ENCODE measurements at places on chromosomes 12 and 14.

DNA sequence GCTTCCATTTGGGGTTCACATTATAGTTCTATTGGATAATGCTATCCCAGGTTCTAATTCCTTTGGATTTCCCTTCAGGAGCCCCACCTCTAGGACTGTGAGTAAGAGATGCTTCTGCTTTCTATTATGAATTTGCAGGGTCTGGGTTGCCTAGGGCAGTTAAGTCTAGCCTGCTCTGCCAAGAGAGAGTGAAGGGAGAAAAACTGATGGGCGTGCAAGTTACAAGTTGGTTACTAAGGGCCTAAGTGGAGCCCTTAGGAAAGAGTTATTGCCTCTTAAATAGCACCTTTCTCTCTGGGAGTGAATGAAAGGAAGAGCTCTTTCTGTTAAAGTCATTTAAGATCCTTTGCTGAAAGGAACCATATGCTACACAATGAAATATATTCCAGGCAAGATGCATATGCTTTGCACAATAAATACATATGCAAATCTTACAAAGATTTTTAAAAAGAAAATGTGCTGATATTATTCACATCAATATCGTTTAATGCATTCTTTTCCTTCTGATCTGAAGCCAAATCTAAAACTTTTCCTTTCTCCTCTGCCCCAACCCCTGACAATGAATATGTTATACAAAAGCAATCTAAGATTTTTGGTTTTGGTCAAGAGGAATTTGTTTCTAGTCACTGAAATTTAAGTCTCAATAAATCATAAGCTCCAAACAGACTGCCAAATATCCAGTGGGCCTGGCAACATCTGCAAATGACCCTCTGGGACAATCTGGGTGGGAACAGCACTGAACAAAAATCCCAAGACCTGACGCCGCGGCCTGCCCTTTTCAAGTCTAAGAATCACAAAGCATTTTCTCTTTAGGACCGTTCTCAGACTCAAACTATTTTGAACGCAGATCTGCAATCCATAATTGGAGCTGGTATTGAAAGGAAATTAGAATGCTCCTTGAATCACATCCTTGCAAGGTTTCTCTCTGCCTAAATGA, 586.7 kb downstream of the ETNK1 start:
- DNase-seq, result no peak

DNA sequence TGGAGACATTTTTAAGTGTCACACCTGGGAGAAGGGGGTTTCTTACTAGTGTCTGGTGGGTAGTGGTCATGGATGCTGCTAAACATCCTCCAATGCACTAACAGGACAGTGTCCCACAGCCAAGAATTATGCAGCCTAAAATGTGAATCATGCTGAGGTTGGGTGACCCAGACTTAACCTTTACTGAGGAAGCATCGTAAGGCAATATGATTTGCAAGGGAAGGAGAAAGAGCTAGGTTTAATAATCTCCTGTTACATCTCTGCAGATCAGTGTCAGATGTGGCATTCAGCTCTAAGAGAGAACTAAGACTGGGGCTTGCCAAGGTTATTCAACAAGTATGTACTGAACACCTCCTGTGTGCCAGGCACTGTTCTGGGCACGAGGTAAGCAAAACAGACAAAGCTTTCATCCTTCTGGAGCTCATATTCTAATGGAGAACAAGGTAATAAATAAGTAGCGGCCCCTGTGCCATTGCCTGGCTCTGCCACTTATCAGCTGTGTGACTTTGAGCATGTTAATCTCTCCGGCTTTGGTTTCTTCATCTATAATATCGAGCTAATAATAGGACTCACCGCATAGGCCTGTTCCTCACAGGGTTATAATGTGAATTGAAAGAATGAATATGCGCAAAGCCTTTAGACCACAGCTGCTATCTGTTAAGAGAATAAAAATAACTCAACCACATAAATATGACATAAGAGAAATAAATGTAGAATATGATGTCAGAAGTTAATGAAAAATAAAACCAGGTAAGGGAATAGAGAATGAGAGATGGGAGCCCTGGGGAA, 13.5 kb upstream of the GOLGA5 start:
- no peak for DNase-seq

DNA sequence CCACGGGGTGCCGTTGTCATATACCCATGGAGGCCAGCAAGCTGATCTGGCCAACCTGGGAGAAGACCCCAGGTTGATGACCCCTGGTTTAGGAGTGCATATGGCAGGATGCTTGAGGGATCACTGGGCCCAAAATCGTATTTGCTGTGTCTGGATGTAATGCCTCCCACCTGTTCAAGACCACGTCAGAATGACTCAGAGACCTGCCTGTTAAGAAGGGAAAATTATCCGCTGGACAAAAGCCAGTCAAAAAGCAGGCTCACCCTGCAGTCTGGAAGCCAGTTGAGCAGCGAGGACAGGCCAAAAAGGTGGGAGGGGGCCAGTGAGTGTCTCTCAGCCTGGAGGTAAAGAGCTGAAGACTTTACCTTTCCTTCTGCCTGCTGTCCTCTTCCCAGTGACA, 449.2 kb downstream of the DPF3 start:
- DNase-seq, result no peak

- no peak for DNase-seq
Observed at GRCh38 chr14:33271891-33272290, 333.2 kb downstream of the NPAS3 start.

- no peak for DNase-seq
Observed at GRCh38 chr12:102740141-102740955, 176.7 kb downstream of the PAH start.

- no peak for DNase-seq
Observed at GRCh38 chr12:22640851-22641250, 15.9 kb downstream of the ETNK1 start.

DNA sequence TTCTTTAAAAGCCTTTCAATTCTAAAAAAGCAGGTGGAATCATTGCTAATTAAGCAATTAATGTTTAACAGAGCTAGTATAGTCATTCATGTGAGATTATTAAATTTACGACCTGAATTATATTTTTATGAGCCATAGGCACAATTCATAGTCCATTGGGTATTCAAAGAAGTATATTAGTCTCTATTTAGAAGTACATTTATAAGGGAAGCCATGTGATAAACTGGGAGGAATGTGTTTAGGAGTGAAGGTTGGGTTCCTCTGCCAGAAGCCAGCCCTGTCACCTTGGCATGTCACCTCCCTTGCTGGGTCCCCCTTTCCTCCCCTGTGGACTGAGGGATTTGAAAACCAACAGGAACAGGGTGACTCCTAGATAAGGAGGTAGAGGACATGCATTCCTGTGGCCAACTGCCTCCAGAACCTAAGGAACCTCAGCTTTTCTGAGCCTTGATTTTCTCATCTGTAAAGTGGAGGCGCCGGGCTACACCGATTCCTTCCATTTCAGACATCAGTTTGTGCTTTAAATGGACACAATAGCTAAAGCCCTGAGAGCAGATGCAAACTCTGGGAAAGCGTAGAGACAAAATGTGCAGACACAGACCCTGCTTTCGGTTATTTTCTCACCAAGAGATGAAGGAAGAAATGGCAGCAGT, 5.4 kb upstream of the KRT2 start:
- DNase-seq, result no peak

DNA sequence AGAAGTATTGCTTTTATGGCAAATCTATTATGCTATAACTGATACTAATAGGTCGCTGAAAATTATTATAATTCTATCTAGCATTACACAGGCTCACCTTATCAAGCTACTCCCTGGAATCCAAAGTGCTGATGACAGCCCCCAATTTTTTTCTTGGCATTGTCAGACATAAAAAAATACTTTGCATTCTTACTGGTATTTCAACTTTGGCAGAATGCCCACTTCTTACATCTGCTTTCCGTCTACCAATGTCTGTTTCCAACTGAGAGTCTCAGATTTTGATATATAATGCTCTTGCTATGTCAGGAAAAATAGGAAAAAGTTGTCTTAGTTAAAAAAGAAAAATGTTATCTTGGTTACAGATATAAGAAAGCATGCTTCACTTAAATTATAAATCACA, 615.4 kb downstream of the C12orf50 start:
- no peak for DNase-seq

DNA sequence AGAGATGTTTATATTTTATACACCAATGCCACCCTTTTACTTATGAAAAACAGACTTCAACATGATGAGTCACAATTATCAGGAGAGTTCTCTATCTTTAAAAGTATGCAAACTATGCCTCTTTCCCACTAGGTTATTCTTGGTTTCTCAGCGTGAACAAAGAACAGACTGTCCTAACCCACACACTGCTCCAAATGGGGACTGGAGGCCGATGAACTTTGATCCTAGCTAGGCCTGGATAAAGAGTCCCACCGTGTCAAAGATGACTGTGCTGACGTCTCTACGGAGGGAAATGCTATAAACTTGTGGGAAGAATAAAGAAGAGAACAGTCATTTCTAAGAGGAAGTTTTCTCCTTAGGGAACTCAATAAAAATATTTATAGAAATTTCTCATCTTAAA, 160.1 kb downstream of the EPS8 start:
- no peak for DNase-seq

DNA sequence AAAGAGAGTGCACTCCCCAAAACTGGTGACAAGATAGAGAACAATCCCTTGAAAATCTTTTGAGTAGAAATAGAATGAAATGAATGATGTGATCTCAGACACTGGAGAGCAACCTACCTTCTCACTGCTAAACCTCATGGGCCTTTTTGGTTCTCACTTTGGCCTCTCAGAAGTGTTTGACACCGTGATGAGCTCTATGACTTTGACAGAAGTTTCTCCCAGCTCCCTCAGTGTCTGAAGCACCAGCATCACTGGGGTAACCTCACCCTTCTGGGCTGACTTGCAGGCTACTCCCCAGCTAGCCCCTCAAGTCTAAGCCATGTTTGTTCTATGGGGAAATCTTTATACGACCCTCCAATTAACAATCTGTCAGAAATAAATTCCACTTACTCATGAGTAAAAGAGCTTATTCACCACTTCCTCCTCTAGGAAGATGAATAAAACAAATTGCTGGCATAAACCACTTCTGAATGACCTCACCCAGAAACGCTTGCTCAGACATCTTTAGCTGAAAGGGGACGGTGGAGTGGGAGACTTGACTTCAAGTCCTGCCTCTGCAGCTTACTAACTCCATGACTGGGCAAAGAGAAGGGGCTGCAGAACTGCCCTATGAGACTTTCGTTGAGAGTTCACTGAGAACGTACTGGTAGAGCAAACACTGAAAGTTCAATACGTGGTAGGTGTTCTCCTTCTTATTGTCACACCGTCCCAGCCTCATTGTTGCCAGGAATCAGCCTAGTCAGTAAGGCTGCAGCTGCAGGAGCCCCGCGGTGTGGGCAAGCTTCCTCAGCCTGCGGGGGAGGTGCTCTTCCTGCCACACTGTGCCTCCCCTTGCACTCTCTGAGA, 46.5 kb downstream of the ST8SIA1 start:
- DNase-seq, result no peak

GRCh38 chr12:32264961-32265360, 134.4 kb upstream of the FGD4 start:
- DNase-seq, result no peak

DNA sequence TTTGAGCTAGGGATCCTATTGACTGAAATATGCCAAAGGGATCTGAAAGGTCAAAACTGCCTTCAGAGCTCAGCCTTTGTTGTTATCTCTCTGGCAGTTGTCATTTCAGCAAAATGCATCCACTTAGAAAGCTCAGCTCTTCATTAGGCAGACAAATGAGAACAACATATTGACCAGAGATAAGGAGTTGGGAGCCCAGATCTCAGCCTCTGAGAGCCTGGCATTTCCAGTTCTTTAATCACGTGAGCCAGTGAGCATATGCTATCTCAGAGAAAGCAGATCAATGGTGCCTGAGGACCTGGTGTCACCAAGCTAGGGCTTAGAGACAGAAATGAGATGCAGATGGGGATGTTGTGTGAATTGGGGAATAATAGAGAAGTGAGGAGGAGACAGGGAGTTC, 101.1 kb downstream of the DAD1 start:
- no peak for DNase-seq

DNA sequence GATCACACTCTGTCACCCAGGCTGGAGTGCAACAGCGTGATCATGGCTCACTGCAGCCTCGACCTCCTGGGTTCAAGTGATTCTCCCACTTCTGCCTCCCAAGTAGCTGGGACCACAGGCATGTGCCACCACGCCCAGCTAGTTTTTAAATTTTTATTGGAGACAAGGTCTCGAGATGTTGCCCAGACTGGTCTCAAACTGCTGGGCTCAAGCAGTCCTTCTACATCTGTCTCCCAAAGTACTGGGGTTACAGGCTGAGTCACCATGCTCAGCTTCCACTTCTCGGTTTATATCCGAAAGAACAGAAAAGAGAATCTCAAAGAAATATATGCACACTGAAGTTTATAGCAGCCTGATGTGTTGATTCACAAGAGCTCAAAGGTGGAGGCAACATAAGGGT, 107.5 kb downstream of the SCARB1 start:
- DNase-seq, result no peak

- DNase-seq, result no peak
Observed at GRCh38 chr14:90381999-90382451, 14.8 kb upstream of the CALM1 start.

DNA sequence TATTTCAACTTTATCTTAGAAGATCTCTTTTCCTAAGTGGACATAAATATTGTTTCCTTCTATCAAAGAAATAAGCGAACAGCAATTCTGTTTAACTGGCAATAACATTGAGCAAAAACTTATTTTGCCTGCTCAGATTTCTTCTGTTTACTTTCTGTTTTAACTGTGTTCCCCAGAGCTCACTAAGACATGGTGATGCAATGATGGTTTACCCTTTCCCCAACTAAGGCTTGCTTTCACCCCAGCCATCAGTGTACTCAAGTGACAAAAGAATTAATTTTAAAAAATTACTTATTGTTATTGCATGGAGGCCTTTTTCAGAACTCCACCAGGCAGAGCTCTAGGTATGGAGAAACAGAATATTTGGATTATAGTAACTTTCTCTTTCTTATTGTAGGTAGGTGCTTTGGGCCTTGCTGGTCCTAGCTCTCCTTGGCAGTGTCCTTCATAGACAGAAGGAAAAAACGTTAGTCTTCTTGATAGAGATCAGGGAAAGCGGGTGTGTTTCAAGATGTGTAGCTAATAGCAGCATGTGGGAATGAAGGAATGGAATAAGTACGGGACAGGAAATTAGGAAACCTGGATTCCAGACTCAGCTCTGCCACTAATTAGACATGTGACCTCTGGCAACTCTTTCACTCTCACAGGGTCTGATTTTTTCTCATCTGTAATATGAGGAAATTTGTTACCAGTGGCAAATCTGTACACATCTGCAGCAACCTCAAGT, 14.6 kb upstream of the DDHD1 start:
- no peak for DNase-seq

All from T follicular helper cell (primary cell).